ENCODE measurements at places on chromosomes 3 and 15.

GRCh38 chr15:63402498-63403253 is 21.0 kb upstream of the CA12 start:
- no peak for DNase-seq

DNA sequence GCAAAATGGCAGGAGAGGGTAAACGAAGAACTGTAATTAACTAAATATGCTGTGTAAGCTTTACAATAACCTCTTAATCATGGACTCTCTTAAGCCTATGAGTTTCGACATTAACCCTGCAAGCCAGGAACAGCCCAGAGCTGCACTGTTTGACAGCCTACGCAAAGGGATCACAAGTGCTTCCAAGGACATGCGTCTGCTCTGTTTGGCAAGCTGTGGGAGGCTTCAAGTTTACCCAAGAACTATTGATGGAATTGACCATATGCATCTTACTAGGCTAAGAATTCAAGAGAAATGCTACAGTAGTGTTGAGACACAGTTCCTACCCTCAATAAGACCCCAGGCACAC is 66.0 kb downstream of the PDZRN3 start:
- no peak for DNase-seq

DNA sequence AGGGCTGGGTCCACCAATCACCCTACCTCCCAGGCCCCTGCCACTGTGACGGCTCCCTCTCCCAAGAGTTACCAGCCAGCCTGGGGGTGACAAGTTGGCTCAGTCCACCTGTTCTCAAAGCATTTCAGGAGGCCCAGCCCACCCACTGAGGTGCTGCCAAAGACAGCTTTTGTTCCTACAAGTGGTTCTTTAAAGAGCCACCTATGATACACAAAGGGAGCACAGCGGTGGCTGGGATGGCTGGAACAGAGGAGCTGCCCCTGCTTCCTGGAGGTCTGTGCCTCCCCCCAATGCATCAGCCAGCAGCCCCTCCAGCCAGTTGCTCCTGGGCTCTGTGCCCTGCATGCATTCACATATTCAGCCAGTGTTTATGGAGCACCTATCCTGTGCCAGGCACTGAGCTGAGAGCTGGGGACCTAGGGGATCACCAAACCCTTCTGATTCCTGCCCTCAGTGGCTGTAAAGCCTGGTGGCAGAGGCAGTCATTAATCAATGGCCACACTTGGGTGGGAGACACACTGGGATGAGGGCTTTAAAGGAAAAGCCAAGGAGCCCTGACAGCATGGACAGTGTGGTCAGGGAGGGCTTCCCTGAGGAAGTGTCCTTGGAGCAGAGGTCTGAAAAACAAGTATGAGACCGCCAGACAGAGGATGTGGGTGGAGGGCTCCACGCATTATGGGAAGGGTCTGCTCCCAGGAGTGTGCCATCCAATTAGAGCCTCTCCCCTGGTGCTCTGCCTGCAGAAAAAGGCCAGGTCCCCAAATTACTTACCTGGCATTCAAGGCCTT is 107.1 kb upstream of the LINGO1 start:
- no peak for DNase-seq

DNA sequence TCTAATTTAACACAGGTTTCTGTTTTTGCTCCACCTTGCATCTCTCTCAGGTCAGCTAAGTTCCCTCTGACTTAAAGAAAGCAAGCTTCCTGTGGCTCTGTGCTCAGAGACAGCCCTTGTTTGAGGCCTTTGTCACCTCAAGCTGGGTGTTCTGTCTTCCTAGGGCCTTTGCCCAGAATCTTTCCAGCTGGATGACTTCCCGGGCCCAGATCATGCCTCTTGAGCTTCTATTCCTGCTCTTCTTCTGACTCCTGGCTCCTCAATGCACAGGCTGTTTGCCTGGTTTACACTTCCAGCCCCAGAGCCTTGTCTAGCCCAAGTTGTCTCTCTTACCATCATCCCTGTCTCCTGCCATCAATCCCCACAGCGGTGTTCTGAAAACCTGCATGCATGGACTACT is 300.6 kb downstream of the VPS13C start:
- DNase-seq = no peak

DNA sequence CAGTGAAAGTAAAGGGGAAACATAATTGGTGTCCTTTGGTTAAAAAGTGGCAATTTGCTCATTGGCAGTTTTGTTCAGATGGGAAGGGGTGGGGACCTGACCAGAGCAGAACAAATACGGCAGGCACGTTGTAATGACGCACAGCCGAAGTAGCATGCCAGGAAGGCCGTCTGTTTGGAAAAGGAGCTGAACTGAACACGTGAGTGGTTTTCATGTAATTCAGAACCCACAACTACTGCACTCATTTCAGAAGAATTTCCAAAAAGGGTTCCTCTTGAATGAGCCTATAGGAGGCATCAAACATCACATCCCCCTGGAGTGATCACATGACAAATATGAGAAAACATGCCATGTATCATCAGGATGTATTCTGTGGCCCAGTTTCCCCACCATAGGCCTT is 42.9 kb upstream of the LMCD1 start:
- DNase-seq = no peak

GRCh38 chr15:63238796-63239195 is 38.6 kb upstream of the APH1B start:
- no peak for DNase-seq

- no peak for DNase-seq
Measured at GRCh38 chr15:65919353-65919752, 50.1 kb downstream of the RAB11A start.

- no peak for DNase-seq
Measured at GRCh38 chr3:127371334-127371733, 83.5 kb upstream of the PRR20G start.

DNA sequence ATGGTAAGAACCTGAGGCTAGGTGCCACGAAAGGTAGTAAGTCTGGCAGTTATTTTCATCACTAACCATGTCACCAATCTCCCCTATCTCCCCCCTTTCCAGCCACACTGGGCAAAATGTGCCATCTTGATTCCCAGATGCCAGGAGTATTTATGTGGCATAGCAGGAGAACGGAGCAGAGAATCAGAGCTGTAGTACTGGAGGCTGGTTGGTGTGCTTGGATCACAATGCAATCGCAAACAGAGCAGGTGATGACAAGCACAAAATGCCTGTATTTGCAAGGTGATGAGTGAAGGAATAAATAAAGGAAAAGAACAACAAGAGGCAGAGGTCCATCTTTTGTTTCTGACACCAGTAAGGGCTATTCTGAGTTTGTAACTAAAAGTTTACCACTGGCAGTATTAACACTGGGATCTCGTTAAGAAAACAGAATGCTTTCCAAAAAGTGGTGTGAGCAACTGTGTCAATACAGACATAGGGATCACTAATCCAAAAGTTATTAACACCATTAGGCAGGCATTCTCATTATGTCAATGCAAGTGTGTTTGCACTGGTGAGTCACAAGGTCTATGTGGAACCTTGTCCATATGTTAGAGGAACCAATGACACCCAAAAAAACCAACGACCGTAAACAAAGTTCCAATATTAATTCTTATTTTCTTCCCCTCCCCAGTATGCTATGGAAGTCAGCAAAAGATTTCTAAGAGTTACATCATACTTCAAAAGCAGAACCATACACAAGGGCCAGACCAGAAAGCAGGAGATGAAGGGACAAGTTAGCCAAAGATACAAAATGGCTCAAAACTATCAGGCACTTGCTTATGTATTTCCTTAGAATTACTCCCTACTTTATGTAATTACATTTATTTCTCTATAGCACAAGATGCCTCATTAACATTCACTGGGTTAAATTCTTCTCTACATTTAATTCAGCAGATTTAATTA is 556.6 kb downstream of the FOXP1 start:
- DNase-seq = no peak

DNA sequence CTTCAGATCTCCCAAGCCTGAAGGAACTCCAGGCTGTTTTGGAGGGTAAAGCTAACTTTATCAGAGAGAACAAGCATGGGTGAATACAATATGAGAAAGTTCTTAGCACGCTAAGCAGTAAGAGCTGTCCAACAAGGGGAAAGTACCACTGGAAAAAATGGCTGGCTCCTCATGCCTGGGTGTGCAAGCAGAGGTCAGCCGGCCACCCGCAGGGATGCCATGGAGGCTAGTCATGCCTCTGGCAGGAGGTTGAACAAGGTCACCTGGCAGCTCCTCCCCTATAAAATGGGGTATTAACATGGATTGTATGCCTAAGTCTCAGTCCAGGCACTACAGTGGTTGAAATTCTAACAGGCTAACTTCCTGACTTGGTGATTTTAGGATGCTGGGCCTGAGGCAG is 75.4 kb upstream of the SLC6A1 start:
- DNase-seq = no peak

- DNase-seq = no peak
Measured at GRCh38 chr15:69071260-69071659, 56.8 kb downstream of the NOX5 start.

- DNase-seq = no peak
Measured at GRCh38 chr3:63352008-63352279, 73.8 kb downstream of the SYNPR start.

- no peak for DNase-seq
Measured at GRCh38 chr15:55112706-55113105, 84.0 kb downstream of the RSL24D1 start.

GRCh38 chr3:10198761-10199649 is 34.3 kb downstream of the IRAK2 start:
- peak; percentile 27 for DNase-seq

GRCh38 chr3:61908382-61908781 is 347.0 kb downstream of the PTPRG start:
- DNase-seq = no peak

DNA sequence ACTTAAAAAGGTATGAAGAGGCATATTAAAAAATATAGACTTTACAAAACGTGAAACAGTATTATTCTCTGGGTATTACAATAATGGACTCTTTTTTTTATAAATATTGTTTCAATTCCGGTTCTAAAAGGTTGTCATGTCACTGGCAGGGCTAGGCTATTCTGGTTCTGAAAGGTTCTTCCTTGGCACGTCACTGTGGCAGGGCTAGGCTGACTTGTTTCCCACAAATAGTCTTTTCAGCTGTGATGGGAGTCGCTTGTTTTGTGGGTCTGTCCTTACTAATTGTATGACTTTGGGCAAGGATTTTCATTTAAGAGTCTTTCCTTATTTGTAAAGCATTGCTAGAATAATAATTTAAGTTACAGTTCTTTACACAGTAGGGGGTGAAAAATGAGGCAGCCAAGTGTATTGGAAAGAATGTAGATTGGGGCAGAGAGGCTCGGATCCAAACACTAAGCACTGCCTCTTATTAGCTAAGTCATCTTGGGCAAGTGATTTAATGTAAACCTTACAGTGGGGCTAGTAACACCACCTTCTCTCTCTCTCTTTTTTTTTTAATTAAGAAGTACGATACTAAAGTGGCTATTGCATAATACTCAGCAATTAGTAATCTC is 12.4 kb upstream of the MELTF start:
- DNase-seq = no peak
